ENCODE measurements at places on chromosomes 16 and 17. TPM values are rescaled to one million over a fixed set of nuclear protein-coding genes. Genes with fewer than 3 reads are reported as not detected.

- DNase-seq = peak; percentile 90
Measured at GRCh38 chr16:30997725-30998711, 12.4 kb downstream of the STX1B start.

- DNase-seq = peak; percentile 55
Measured at GRCh38 chr17:75878174-75878998, at the start of gene TRIM47. TRIM47 (minus strand) TSS chr17:75878581; CDS start chr17:75878548, 33 bp downstream.

DNA sequence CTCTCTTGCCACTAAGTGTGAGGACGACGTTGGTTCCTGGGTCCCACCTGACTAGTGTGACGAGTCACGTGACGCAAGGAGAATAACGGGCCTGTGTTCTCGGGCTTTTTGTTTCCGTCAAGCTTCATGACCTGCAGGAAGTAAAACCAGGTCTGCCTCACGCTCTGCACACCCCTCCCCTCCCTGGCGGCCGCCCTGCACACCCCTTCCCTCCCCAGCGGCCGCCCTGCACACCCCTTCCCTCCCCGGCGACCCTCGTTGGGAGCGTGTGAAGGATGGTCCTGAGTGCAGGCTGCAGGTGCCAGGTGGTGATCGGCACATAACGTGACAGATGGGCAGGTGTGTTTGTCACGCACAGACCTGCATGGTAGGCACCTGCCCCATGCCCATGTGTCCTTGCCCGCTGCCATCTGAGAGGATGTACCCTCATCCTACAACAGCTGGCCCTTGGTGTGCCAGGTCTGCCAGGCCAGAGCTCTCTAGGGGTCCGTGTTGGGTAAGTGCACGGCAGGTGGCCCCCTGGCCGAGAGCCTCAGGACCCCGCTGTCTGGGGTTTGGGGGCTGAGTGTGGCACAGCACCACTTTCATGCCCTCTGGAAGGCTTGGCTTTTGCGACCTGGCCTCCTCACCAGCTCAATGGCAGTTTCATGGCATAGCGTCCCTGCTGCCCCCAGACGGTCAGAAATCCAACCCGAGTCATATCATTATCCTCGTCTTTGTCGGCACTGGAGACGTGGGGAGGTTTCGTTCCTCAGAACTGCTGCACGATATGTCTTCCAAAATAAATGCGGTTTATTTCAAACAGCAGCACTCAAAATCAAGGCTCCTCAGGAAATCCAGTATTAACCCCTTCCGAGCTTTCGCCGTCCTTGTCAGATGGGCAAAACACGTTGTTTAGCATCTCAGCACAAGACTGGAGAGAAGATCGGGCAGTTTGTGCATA, 191.8 kb upstream of the CHMP6 start:
- DNase-seq = no peak

- DNase-seq = no peak
Measured at GRCh38 chr17:78706271-78706915, 75.7 kb downstream of the CYTH1 start.

Gene MYH8
- total RNA-seq = not detected

Gene FGF11
- 0.23 TPM for total RNA-seq

Gene JUP
- 4.0 TPM for total RNA-seq

DNA sequence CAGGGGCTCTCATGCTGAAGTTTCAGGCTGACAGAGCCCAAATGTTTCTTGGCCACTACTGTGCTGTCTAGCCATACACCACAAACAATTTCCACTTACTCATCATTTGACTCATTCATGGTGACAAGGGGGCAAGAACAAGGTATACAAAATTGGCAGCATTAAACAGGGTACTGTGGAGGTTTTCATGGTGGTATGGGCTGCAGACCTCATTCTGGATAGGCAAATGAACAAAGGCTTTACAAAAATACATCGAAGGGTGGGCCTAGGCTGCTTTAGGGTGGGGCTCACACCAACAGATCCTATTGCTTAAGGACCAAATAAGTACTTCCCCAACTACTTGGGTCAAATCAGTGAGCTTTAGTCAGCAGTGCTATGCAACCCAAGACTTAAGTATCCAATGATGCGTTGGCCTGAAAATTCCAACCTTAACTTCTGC, 53.0 kb downstream of the N4BP1 start:
- DNase-seq = peak; percentile 70

GRCh38 chr17:39199820-39200069, 338 bp upstream of the RPL19 start:
- DNase-seq = peak; percentile 87

DNA sequence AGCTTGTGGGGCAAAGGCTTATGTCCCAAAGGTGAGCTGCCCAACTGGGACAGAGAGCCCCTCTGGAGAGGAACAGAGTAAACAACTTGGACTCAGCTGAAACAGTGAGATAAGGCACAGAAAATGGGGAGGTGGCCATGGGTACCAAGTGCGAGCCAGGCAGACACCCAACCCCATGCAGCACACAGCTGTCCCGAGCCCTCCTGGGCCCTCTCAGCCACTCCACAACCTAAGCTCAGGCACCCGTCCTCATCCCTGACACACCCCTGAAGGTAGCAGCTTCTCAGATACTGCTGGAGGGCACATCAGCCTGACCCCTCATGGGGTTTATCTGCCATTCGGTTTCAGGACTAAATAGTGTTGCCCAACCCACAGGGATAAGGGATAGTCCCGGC, 4.8 kb upstream of the GFOD2 start:
- no peak for DNase-seq

GRCh38 chr17:14320098-14320497, 19.2 kb downstream of the HS3ST3B1 start:
- no peak for DNase-seq

Gene MYO1C
- 50.6 TPM for total RNA-seq

Gene NPIPA5
- total RNA-seq = 3.0 TPM

DNA sequence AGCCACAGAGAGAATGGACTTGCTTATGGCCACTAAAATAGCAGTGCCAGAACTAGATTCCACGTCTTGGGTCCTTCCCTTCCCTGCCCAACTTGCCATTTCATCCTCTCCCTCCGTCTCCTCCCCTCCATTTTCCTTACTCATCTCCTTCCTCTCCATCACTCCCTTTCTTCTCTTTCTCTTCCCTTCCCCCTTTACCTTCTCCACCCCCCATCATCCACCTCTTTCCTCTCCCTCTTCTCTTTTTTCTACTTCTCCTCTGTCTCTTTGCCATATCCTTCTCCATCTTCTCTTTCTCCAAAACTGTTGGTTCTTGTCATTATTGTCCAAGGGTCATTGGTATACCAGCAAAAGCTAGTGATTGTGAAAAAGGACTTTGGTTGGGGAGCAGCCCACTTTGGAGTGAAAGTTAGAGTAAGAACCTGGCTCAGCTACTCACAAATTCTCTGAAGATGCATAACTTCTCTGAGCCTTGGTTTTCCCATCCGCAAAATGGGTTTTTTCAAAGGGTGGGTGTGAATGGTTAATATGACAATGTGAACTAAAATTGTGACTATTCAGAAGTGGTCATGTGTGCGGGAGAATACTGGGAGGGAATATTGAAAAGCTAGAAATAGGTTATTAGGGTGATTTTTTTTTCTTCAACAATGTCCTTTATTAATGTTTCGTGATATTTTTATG, 393.8 kb downstream of the XYLT1 start:
- DNase-seq = no peak

Gene CCL14
- not detected for total RNA-seq

Gene CIBAR2
- not detected for total RNA-seq

Gene NXPH3
- total RNA-seq = 0.06 TPM

Gene CA4
- not detected for total RNA-seq

DNA sequence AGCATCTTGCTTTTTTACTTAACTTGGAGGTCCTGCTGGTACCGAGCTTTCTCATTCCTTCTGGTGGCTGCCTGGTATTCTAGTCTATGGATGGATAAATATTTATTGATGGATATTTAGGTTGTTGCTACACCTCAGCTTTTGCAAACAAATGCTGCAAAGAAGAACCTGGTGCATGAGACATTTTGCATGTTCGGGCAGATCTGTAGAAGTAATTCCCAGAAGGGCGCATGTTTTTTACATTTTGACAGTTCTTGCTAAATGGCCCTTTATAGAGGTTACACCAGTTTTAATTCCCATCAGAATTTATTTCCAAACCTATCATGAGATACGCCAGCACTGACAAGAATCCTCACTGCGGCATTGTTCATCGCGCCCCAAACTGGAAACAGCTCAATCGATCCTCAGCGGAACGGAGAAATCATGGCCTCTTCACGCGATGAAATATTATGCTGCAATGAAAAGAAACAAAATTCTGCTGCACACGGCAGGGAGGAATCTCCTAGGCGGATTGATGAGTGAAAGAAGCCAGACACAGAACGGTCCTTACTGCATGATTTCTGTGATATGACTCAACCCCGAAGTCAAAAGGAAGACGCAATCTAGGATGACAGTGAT, 68.0 kb upstream of the CREBBP start:
- no peak for DNase-seq

GRCh38 chr16:29893553-29893952, 5.8 kb downstream of the SEZ6L2 start:
- no peak for DNase-seq

- DNase-seq = no peak
Measured at GRCh38 chr16:49200223-49200820, 81.3 kb downstream of the CBLN1 start.

- DNase-seq = peak; percentile 56
Measured at GRCh38 chr17:55334285-55334684, 69.5 kb downstream of the HLF start.

GRCh38 chr16:81676883-81677737, 102.0 kb upstream of the PLCG2 start:
- no peak for DNase-seq

Gene ALOX15B
- not detected for total RNA-seq

Gene ZFPM1
- 1.9 TPM for total RNA-seq

DNA sequence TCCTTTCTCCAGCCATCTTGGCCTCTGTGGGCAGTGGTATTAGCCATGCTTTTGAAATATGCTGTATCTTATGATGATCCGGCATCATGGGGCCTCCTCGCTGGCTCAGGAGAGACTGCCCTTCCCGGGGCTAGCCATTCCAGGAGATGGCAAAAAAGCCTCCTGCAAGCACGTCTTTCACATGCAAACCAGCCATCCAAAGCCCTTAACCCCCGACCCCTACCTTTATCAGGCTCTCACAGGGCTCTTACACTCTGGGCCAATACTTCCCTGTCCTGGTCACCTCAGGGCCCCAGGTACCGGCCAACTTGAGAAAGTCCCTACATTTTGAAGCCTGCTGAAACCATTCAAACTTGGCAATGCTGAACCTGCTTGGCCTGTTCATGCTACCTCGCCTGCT, 36.4 kb downstream of the MYH13 start:
- no peak for DNase-seq

GRCh38 chr17:40095944-40096791, 4.2 kb downstream of the NR1D1 start:
- no peak for DNase-seq

Gene MT4
- total RNA-seq = not detected

- no peak for DNase-seq
Measured at GRCh38 chr16:69830534-69831211, 68.5 kb downstream of the WWP2 start.

Gene HCRT
- total RNA-seq = not detected

DNA sequence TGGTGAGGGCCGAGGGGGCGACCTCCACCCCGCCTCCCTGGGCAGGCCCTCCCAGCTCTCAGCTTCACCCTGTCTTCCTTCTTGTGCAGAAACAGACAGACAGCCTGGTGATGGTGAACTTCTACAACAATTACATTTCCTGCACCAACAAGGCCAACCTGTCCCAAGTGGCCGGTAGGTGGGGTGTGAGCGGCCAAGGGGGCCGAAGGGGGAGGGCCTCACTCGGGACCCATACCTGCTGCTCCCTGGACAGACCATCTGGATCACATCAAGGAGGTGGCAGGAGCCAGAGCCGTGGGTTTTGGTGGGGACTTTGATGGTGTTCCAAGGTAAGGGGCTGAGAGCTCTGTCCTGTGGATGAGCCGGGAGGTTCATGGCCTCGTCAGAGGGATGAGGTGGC, 20.1 kb downstream of the CHMP1A start:
- DNase-seq = no peak

DNA sequence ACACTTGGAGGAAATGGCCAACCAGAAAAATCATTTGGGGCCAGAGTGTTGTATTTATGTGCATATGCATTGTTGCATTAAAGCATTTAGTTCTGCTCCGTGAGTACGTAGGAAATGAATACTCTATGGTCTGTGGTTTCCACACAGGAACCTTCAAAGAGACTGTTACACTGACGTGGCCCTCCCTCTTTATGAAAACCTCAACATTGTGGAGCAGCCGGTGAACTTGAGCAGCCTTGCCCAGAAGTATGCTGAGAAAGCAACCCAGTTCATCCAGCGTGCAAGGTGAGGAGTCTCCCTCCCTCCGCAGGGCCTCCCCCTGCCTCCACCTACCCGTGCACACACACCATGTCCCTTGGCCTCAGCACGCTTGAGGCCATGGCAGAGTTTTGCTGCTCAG, 65.2 kb downstream of the ARSG start:
- peak; percentile 74 for DNase-seq

DNA sequence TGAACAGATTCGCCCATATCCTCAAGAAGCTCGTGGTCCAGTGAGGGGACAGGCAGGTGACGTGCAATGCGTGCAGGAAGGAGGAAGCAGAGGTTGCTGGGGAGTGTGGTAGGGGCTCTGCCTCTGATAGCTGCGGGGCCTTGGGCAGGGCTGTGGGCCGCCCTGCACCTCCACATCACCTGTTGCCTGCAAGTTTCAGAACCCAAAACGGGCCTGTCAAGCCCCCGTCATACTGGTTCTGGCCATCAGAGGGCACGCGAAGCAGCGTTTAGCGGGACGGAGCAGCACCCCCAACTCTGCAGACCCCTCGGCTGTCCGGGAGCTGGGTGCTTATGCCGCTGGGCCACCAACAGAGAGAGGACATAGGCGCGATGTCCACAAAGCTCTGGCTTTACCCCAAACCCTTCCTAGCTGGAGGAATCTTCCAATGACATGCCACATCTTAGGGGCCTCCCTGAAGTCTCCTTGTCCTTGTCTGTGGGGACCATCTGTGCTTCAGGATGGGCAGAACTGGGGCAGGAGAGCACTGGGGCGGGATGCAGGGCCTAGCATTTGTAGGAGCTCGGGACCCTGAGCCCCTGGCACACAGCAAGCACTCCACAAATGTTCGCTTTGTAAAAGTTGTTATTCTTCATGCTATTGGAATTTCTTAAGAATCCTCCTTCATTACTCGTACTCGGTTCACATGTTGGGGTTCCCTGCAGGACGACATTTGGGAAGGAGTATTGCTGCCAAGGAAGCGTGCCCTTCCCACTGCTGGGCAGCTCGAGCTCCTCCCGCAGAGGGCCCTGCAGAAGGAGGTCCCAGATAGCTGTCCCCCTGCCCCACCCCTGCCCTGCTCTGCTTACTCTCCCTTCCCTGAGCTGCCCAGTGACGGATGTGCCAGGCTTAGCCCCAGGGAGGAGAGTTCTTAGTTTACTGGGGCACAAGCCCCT, 64.3 kb downstream of the CNGB1 start:
- no peak for DNase-seq

GRCh38 chr17:76709077-76709950, 1.5 kb downstream of the MXRA7 start:
- peak; percentile 98 for DNase-seq

- DNase-seq = no peak
Measured at GRCh38 chr17:82437325-82437668, 13.3 kb downstream of the CYBC1 start.

GRCh38 chr17:10013365-10014112, 108.5 kb upstream of the RCVRN start:
- DNase-seq = no peak
